AG04449 (cell line): ENCODE measurements at places on chromosomes 12 and 14.

- no peak for DNase-seq
Measured at GRCh38 chr12:57604454-57604991, at the start of gene DTX3. TSS of gene DTX3 (plus strand) at chr12:57604824. CDS start at chr12:57606518, 1,694 bp downstream.

DNA sequence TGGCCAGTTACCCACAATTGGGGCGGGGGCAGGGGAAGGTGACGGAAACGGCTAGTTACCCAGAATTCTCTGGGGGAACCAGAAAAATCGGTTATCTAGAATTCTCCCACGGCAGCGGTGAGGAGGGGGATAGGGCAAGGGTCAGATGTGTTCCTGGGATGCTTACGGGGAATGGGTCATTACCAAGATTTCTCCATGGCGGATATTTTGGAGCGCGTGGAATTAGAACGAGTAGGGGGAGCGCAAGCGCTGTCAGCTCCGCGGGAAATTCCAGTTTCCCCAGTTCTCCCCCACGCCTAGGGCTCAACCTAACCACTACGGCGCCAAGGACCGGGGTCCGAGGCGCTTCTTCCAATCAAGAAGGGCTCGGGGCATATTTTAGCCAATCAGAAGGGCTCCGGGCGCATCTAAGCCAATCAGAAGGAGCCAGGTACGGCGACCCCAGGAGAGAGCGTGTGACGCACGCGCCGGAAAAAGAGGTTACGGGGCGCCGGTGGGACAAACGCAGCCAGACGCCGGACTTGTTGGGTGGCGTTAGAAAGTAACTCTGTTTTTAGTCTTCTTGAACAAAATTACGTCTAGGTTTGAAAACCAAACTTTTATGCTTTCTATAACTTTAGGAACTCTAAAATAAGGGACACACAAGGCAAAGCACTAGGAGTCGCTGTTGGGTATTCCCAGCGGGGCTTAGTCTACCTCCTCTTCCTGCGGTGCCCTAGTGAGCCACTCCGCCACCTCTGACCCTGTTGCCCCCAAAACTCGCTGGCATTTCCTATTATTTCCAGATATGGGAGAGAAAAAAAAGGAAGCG is at the start of gene PAN2:
TSS of gene PAN2 (minus strand) at position 322 of the 811 bp plus-strand sequence. CDS start 906 bp downstream, outside the sequence.
- peak; percentile 88 for DNase-seq

DNA sequence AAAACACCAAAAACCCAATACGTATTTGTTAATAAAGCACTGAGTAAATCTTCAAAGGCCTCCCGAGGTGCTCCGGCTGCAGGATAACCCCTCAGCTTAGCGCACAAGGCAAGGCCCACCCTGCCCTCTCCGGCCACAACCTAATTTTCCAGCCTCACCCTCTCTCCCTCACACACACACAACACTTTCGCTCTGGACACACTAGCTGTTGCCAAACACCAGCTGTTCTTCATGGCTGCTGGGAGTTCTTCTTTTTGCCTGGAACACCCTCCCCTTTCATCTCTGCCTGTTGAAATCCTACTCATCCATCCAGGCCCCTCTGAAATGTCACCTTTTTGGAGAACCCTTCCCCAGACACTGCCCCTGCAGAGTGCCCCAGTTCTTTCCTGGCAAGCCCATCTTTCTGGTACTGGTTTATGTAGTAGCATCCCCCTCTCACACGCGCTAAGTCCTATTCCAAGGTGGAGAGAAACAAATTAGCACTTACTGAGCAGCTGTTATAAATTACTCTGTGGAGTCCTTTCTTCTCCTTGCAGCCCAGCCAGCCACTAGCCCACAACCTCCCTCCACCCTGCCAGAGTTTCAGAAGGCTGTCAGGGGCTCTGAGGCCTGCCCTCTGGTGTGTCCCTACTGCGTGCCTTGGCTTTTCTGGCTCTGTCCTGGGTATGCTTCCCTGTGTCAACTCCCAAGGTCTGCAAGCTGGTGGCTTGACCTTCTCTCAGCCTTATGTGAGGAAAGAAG is 805 bp upstream of the CRACR2A start:
- DNase-seq, result no peak

GRCh38 chr12:30585877-30586276 is 109.8 kb downstream of the IPO8 start:
- DNase-seq, result no peak

- DNase-seq, result no peak
Measured at GRCh38 chr12:106632797-106633450, 50.1 kb downstream of the RFX4 start.

GRCh38 chr12:52371716-52372115 is 4.4 kb upstream of the KRT85 start:
- no peak for DNase-seq
